ENCODE measurements at places on chromosomes 3 and 15.

GRCh38 chr3:2771193-2771592, 339.0 kb downstream of the IL5RA start:
- no peak for DNase-seq

DNA sequence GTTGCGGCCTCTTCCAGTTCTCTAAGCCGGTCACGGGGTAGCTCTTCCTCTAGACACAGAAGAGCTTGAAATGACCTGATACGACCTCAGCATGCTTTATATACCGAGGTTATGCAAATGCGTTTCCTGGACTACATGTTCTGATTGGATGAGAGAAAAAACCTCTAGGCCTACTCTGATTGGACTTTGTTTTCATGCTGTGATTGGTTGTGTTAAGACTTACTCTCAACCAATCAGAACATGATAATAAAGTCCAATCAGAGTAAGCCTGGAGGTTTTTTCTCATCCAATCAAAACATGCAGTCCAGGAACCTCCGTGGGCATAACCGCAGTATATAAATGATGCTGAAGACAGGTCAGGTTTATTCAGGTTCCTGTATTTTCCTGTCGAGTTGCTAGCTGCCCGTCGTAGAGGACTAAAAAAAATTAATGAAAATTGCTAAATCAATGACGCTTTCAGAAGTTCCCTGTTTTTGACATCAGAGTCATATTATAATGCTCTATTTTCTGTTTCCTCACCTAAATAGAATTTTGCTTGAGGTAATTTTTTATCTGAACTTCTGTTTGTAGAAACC, 177.4 kb downstream of the POTEB3 start:
- no peak for DNase-seq

DNA sequence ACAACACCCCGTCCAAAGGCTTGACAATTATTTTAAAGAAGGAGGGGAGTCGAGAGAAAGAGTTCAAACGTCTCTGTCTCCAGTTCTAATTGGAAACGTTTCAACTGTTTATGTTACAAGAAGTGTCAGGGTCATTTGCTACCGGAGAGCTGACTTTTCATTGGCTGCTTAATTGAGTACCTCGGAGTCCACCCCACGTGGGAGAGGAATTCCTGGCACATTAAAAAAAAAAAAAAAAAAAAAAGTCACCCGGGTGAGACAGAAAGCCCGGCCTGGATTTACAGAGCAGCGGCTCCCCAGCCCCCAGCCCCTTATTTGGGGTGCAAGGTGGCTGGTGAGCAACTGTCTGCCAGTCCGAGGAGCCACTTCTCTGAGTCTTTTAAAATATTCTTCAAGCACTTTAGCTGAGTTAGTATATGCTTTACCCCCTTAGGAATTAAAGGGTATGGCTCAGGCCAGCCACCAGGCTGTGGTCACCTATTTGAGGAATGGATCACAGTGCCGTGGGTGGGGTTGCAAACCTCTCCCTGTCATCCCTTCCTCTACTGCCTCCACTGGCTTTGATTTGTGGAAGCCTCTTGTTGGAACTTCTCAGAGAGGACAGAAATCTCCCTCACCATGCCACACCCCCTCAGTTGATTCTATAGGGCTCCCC, 3.9 kb upstream of the TLE3 start:
- no peak for DNase-seq

GRCh38 chr15:98690272-98690950, 42.1 kb downstream of the IGF1R start:
- no peak for DNase-seq

DNA sequence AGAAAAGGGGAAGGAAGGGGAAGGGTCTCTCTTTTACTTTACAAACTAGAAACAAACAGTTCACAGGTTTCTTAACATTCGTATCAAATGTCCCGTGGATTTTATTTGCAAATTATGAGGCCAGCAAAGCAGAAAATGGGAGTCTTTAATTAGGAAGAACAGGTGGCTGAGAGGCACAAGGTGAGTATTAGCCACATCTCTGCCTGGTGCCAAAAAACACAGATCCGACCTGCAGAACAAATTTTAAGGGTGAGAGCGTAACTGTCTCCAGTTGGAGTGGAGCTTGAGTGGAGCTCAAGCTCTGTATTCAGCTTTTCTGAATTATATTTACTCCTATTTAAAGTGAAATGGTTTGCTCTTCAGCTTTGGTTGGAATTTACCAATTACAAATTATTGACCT, 1004.9 kb downstream of the FHIT start:
- no peak for DNase-seq

DNA sequence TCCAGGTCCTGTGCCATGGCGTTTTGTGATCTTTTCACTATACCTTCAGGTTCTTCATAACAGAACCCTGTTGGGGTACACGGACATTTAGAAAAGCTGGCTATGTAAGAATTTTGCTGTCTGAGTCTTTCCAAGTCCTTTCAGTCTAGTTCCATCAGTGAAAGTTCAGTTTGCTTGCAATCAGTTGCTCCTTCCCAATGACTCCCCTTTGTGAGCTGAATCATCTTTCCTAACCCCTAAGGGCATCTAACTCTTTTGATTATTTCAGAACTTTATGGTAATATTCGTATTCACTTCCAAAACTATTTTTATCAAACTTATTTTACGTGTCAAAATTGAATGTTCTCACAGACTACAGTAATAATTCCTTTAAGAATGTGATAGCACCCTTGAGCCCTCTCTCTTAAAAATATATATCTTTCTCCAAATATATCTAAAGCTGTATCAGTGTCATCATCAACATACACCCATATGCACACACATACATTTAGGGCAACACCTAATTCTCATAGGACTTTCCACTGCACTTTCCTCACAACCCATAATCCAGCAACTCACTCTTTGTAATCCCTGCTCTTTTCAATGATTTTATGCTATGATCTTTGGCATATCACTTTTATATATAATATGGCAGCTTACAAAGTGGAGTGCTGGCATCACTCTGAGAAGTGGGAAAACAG, 263.7 kb downstream of the GBE1 start:
- DNase-seq, result no peak

GRCh38 chr3:60588806-60589205, 662.4 kb downstream of the FHIT start:
- no peak for DNase-seq

DNA sequence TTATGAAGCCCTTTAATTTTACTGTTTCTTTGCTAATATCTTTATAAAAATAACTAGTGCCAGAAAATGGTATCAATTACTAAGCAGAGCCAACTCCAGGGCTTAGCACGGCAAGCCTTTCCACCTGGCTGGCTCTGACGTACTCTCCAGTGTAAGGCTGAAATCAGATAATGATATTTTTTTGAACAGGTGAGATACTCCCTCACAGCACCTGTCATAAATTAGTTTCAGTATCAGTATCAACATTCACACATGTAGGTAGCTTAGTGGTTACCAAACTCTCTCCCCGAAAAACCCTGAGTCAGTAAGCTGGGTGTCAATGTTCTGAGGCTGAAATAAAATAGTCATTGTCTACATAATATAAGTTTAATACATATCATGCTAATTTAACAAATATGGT, 710.1 kb downstream of the SQOR start:
- DNase-seq, result no peak

DNA sequence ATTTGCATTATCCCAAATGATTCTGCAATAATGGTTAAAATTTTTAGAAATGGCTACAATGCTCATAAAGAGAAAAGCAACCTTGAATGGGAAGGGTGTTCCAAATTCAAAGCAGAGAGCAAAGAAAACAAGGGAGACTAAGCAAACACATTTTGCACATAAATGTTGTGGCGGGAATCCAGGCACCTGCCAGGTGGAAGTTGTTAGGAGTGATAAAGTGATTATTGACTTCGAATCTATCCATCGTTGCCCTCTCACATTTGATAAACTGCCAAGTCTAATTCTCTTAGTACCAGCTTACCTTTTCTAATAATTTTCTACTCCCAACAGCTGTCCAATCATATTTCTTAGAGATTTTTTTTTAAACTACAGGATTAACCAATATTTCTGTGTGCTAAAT, 244.5 kb downstream of the CACNA2D3 start:
- DNase-seq, result no peak

DNA sequence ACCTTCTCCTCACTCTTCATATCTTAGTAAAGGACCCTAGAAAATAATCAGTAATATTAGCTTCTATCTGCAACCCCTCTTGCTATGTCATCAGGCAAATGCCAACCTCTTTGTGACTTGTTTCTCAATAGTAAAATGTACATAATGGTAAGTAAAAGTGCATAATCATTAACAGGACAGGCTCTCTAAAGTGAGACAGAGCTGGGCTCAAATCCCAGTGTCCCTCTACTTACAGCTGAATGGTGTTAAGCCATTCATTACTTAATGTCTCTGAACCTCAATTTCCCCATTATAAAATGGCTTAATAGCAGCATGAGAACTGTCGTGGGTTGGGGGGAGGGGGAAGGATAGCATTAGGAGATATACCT, 62.6 kb upstream of the ATP11B start:
- no peak for DNase-seq

DNA sequence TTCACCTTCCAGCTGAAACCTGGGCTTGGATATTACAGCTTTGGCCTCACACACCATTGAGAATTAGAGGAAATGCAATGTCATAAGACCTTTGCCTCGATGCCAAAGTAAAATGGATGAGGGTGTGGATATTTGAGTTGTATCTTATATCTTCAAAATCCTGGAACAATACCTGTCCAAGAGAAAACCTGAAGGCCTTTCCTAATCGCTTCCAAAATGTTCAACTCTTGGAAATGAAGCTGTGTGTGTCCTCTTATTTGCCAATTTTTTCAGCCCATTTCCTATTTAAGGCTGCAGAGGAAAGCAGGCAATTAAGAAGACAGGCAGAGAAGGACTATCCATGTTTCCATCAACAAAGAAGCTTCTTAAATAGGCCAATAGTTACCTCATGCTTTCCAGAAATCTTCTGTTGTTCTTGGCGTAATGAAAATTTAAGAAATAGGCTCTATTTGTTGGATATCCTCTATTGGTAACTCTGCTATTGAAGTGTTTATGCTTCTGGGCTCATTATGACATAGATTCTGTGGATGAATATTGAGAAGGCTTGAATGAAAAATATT, 99.5 kb upstream of the ZBTB20 start:
- DNase-seq, result no peak

DNA sequence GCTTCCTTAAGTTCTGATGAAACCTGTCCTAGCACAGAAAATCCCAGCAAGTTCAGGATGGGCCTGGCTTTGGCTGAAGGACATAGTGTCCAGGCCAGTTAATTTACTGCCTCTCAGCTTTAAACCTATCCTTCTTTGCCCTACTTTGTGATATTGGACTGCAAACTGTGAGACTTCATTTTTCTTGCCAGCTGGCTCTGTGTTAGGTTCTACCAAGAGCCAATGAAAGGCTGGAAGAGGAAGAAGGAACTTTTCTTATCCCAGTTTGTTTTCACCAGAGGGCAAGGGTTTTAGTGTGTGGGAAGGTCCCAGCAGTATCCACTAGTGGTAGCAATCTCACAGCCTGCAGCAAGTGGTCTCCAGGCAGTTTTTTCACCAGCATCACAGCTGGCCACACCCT, 18.2 kb downstream of the DCUN1D1 start:
- DNase-seq, result no peak

GRCh38 chr3:4376499-4376898, 73.3 kb downstream of the SETMAR start:
- DNase-seq, result no peak

- no peak for DNase-seq
Measured at GRCh38 chr15:31465083-31465955, 138.7 kb downstream of the KLF13 start.

DNA sequence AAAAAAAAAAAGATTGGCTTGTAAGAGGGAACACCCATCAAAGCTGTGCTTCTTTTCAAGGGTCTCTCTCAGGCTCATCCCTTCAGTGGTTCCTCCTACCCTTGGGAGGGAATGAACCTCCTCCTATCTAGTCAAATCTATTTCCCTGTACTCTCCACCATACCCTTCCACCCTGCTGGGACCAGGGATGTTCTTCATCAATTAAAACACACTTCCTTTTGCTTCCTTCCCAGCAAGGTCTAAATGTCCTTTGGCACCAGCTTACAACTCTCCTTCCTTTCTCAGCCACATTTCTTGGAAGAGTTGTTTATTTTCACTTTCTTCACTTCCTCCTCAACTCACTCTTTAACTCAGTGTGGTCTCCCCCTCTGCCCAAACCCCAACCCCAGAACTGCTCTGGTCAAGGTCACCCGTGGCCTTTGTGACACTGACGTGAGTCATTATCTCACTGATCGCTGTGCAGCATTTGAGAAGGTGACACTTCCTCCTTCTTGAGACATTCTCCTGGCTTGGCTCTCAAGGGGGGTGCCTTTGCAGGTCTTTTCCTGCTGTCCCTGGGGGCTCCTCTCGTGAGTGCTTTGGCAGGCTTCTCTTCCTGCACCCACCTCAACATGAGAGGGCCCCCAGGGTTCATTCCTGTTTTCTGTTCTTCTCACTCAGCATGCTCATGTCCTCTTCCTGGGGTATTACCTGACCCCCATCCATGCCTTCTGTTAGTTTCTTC, 210.5 kb upstream of the TLE3 start:
- no peak for DNase-seq

- no peak for DNase-seq
Measured at GRCh38 chr3:161559177-161559998, 62.8 kb downstream of the OTOL1 start.

GRCh38 chr3:129605203-129605921, 1.1 kb downstream of the PLXND1 start:
- no peak for DNase-seq

DNA sequence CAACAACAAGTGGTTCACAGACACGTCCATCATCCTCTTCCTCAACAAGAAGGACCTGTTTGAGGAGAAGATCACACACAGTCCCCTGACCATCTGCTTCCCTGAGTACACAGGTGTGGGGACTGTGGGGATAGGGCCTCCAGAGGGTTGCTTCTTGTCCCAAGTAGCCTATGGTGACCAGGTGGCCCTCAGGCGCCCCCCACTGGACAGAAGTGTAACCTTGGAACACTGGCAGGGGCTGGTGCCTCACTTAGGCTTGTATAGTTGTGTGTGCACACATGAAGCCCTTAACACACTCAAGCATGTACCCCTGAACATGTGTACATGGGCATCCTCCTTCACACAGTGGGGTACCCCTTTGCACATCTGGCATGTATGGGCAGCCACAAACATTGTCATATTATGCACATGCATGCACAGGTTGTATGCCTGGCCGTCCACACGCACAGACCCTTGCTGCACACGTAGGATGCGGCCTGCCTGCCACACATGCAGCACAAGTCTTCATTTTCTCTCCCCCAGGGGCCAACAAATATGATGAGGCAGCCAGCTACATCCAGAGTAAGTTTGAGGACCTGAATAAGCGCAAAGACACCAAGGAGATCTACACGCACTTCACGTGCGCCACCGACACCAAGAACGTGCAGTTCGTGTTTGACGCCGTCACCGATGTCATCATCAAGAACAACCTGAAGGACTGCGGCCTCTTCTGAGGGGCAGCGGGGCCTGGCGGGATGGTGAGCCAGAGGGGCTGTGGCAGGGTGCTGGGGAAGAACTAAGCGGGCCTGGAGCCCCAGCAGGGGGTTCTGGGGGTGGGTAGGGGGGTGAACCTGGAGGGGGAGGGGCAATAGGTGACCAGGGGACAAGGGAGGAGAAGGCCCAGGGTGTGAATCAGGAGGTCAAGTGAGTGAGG, 11.7 kb upstream of the SEMA3B start:
- no peak for DNase-seq

DNA sequence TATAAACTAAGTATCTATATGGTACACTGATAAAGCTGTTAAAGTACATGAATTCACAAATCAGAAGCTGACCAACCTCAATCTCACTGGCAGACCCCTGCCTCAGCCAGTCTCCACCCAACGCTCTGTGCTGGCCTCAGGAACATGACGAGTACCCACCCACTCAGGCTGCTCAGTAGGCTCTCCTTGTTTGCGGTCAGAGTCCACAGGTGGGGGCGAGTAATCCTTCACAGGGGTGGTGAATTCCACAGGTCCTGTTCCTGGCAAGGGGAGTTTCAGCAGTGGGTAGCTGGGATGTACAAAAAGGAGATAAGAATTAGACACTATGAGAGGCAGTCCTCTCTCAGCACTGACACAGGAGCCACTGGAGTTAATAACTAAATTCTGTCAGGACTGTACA, 40.9 kb downstream of the SCAP start:
- DNase-seq, result no peak

Measured in Right ventricle myocardium inferior (tissue), 1 donor.